ENCODE measurements at places on chromosomes 6 and 20.

DNA sequence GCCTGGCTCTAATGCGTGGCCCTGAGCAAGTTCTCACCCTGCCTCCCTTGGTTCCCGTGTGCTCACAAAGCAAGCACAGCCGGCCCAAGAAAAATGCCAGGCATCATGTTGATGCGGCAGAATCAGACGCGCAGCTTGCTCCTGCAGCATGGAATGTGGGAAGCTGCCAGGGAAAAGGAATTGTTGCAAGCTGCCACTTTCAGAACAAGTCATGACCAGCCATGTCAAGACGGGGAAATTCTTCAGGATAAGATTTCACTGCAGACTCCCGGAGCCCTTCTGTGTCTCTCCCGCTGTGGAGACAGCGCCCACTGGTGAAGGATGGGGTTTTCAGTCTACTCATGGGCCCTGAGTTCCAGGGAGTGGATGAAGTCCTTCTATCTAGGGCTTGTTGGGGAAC, 4.6 kb downstream of the DACT2 start:
- DNase-seq = no peak

- no peak for DNase-seq
These were observed 135.6 kb downstream of the ANKRD60 start for GRCh38 chr20:58092871-58093270.

- no peak for DNase-seq
These were observed 899.3 kb upstream of the MAP3K7 start for GRCh38 chr6:91486200-91486599.

DNA sequence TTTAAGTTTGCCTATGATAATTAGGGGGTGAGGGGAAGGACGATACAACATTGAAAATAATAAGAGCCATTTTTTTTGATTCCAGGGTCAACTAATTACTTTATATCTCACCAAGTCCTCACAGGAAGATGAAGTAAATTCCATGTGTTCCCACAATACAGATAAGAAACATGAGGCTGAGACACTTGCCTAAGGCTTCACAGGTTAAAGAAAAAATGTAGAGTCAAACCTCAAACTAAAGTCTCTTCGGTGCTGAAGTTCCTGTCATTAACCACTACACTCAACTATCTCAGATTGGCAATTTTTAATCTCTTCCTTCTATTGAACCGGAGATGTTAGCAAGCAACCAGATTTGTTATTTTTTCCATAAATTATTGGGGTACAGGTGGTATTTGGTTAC, 33.0 kb downstream of the MRAP2 start:
- DNase-seq = no peak

- no peak for DNase-seq
These were observed 30.9 kb downstream of the PYGB start for GRCh38 chr20:25278636-25279361.

DNA sequence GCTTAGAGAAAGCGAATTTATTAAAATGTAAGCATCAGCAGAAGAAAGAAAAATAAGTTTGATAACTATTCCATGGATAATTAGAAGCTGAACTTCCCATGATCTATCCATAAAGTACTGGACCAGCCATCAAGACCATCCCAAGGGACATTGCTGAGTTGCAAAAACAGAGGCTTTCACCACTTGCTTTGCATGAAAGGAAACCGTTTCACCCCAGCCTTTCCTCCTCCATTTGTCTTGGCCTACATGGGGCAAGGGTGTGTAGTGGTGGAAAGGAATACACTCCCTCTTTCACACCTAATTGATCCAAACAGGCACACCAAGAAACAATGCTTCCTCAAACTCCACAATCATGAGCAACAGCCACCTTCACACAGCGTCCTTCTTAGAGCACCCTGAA, 10.4 kb downstream of the HIVEP2 start:
- DNase-seq = no peak

GRCh38 chr20:33273117-33273851, 9.7 kb upstream of the BPIFB1 start:
- no peak for DNase-seq

- peak; percentile 28 for DNase-seq
These were observed 4.9 kb upstream of the BIRC7 start for GRCh38 chr20:63230800-63231268.

GRCh38 chr6:161480421-161481155, 206.7 kb upstream of the AGPAT4 start:
- DNase-seq = no peak

DNA sequence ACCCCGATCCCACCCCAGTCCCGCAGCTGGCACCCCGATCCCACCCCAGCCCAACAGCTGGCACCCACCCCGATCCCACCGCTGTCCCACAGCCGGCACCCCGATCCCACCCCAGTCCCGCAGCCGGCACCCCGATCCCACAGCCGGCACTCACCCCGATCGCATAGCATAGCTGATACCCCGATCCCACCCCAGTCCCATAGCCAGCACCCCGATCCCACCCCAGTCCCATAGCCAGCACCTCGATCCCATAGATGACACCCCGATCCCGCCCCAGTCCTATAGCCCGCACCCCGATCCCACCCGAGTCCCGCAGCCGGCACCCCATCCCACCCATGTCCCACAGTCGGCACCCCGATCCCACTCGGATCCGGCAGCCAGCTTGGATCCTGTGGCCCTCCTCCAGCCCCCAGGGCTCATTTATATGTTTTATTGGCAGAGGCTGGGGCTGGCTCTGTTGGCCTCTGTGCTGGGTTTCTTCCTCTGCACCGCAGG, 897 bp upstream of the GMEB2 start:
- no peak for DNase-seq

GRCh38 chr20:57408131-57408530, 16.9 kb downstream of the RBM38 start:
- no peak for DNase-seq

DNA sequence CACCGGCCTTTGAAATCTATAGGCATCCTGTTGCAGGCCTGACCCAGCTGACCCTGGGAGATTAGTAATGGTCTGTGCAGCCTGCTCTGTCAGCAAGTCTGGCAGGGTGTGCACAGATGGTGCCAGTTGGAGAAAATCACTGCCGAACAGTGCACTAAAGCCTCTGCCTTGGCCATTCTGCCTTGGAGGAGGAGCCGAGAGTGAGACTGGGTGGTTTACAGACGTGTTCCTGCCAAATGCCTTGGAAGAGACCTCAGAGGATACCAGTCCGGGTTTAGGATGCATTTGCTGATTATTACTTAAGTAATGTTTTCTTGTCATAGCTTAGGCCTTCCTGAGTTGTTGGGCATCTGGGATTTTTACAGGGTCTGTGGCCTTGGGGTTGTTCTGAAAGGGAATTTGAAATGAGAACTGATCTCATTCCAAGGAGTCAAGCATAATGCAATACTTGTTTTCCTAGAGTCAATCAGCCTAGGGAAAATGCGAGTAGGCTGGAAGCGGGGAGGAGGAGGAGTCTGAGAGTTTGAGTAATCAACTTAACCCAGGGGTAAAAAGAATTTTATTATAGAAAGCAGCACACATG, 292.1 kb downstream of the SOX4 start:
- DNase-seq = peak; percentile 44

DNA sequence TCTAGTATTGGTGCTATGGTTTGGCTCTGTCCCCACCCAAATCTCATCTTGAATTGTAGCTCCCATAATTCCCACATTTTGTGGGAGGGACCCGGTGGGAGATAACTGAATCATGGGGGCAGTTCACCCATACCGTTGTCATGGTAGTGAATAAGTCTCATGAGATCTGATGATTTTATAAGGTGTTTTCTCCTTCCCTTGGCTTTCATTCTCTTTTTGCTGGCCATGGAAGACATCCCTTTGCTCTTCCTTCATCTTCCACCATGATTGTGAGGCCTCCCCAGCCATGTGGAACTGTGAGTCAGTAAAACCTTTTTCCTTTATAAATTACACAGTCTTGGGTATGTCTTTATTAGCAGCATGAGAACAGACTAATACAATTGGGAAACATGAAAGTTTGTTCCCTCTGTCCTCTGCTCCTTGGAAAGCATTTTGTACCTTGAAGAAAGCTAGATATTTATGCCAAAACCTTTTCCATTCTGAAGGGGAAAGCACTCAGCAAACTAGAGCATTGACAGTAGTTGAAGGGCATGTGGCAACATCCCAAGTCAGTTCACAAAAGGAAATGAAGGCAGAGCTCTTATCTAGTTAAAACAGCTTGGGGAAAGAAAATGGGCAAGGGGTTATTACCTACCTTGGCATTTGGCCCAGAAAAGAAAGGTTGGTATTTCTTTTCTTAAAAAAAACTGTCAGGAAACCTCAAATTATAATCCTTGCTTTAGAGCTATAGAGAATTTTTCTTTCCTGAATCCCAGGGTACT, 10.7 kb upstream of the TNFAIP3 start:
- no peak for DNase-seq

GRCh38 chr6:134357022-134357487, 39.1 kb upstream of the SGK1 start:
- no peak for DNase-seq

DNA sequence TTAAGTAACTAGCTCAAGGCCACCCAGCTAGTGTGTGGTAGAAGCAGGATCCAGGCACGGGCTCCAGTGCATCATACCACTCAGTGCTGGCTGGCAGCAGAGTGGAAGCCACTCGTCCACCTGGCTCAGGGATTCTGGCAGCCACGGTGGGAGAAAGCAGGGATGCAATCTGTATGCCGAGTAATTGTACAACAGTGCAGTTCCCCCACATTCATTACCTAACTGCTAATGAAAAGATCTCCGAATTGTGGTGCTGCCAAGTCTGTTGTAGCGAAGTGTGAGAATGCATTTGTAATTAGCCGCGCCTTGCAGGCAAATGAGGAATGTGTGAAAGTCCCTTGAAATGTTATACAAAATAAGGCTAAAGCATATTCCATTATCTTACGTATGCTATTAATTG, 29.0 kb downstream of the KCNG1 start:
- no peak for DNase-seq

GRCh38 chr6:158703837-158704822, 54.3 kb downstream of the SYTL3 start:
- DNase-seq = peak; percentile 53

GRCh38 chr6:83466328-83466727, 35.5 kb upstream of the ME1 start:
- DNase-seq = no peak

GRCh38 chr20:16017656-16018055, 555.6 kb downstream of the KIF16B start:
- DNase-seq = no peak

DNA sequence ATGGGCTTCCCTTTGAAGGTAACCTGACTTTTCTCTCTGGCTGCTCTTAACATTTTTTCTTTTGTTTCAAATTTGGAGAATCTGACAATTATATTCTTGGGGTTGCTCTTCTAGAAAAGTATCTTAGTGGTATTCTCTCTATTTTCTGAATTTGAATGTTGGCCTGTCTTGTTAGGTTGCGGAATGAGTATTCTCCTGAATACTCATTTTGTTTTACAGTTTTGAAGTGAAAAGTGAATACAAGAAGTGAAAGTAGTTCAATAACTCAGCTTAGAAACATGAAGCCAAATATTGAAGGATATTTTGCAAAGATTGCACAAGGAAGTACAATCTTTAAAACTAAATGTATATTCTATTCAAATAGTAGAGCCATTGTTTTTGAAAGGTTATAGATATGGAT, 120.2 kb upstream of the MAP3K4 start:
- no peak for DNase-seq

GRCh38 chr6:52551483-52552277, 25.2 kb downstream of the TRAM2 start:
- DNase-seq = peak; percentile 94

GRCh38 chr6:99369533-99369932, 20.1 kb upstream of the FAXC start:
- no peak for DNase-seq

DNA sequence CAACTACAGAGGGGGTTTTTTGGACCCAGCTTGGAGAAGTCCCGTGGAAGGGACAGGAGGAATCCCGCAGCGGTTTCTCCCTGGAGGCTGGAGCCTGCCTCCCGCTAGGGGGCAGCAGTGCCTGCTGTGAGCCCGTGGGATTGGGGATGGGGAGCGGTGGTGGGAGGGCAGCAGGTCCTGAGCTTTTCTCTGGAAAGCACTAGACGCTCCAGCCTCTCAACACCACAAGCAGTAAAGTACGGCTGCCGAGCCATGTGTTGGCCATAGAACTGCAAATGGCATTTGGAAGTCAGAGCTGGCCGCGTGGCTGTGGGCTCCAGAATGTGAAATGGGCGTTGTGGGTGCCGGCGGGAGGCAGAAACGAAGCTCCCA, 47.8 kb downstream of the GMPR start:
- no peak for DNase-seq

GRCh38 chr6:77650098-77650663, 2.7 kb upstream of the MEI4 start:
- DNase-seq = no peak

- no peak for DNase-seq
These were observed 15.0 kb downstream of the MBOAT1 start for GRCh38 chr6:20197251-20197650.

- no peak for DNase-seq
These were observed 102.4 kb downstream of the AHI1 start for GRCh38 chr6:135395136-135395535.

GRCh38 chr6:81455641-81456040, 296.8 kb downstream of the TENT5A start:
- no peak for DNase-seq

DNA sequence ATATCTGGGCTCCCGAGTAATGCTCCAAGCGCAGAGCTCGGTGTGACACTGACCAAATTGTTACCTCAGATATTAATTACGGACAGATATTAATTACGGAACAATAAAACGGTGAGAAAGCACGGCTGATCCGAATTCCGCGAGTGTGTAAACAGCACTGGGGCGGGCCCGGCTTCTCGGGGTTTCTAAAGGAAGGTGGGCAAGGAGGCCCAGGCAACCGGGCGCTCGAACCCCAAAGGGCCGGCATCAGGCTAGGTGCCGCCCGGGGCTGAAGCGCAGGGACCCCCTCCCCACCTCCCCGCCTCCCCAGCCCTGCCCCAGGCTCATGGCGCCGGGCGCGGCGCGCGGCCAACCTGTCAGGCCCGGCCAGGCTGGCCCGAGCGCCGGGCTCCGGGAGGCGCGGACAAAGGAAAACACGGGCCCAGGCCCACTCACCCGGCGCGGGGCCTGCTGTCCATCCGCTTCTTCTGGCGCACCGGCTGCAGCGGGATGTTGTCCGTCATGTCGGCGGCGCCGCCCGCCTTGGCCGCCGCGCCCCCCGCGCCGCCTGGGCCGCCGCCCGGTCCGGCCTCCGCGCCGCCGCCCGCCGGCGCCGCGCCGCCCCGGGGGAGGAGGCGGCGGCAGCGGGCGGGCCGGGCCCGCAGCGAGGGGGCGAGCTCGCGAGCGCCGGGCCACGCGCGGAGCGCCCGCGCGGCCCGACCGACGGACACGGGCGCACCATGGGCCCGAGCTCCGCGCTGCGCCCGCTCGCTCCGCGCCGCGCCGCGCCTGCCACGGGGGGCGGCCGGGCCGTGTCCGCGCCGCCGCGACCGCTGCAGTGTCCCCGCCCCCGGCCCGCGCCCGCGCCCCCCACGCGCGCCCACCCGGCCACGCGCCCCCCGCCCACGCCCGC, at the start of gene ATP9A:
ATP9A (minus strand) TSS at position 524 of the 892 bp plus-strand sequence; CDS start at position 503, 21 bp downstream.
- peak; percentile 42 for DNase-seq

Data from NCI-H1092 treated with DMSO at 0.1 percent for 48 hours (cell line).